ENCODE measurements at places on chromosomes 7 and 10. TPM values are rescaled to one million over a fixed set of nuclear protein-coding genes. Genes with fewer than 3 reads are reported as not detected.

DNA sequence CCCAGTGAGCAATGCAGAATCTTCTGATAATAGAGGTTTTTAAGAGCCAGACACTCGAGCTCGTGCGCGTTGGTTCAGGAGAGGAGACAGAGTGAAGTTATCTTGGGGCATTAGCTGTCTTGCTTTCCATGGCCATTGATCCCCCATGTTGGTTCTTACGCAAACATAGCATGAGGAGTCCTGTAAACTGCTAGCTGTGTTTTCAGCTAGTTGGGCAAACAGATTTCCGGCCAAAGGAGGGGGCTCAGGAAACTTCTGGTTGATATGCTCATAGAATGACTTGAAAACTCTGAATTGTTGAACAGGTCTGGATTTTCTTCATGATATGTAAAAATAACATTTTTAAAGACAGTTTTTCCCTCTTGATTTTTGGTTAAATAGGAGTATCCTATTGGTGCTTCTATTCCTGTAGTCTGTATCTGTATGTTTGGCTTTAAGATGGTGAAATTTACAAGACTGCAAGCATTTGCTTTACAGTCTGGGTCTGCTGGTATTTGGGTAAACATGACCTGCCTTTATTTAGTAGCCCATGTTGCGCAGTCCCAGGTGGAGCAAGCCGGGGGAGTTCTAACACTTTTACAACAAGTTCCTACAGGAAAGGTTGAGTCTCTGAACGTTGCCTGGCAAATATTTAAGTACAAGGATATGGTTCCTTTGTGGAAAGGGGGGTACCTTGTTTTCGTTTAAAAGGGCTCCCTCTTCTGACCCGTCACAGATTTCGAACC lies 218.4 kb upstream of the KCND2 start:
- no peak for DNase-seq

DNA sequence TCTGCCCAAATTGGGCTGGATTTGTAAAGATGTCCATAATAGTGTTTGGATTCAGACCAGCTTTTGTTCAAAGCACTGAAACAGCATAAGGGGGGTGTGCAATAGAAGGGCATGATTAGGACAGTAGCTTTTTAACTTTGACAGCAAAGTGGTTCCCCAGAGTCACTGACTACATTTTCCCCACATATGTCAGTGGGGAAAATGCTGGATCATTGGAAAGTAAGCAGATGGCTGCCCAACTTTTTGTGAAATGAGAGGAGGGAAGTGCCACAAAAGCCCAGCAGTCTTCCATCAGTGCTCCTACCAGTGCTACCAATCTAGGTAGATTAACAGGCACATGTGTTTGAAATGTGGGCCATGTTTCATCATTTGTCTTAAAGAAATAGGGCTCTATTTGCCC lies 162.8 kb downstream of the FZD1 start:
- no peak for DNase-seq

GRCh38 chr7:71198391-71198790 lies 66.4 kb downstream of the GALNT17 start:
- no peak for DNase-seq

DNA sequence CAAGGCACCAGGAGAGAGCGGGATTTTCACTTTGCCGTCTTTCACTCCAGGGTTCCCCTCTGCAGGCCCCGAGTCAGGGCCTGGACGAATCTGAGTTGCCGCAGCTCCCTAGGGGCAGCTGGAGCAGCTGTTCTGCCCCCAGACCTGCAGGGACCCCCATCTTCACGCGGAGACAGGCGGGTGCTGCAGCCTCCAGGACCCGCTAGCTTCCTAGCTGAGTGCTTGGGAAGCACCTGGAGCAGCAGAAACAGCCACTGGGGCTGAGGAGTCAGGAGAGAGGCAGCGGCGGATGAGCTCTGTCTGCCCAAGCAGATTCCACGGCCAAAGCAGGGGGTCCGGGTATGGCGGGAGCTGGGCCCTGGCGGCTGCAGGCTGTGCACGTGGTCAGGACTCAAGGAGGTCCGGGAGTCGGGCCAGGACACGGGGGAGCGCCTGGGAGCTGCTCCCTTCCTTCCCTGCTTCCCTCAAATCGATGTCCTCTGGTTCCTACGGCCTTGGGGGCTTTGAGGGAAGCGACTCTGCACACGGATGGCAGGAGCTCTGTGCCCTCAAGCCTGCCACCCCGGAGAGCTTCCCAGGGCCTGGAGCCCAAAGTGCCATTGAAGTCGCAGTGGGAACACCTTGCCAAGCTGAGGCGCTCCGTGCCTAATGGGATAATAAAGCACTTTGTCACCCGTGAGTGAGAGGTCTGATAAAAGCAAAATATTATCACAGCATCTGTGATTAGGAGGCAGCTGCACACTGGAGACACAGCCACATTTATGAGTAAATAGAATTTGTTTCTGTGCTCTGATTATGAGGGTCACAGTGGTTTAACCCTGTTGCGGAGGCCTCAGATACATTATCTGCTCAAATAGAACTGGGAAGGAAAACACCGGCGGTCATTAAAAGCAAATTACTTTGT lies 17.2 kb downstream of the MNX1 start:
- DNase-seq, result no peak

Gene SPAM1
- total RNA-seq, result not detected

Gene SPDYE1
- not detected for total RNA-seq

Gene AP3M1
- total RNA-seq, result 5.5 TPM

All from MG63 (cell line).